ENCODE measurements at places on chromosomes 6 and 20. TPM values are rescaled to one million over a fixed set of nuclear protein-coding genes. Genes with fewer than 3 reads are reported as not detected.

The SYCP2 gene
- total RNA-seq, result 2.1 TPM

The DLL1 gene
- 59.5 TPM for total RNA-seq

The EDN3 gene
- total RNA-seq, result not detected

The CHRNA4 gene
- 2.6 TPM for total RNA-seq

The CTCFL gene
- 0.21 TPM for total RNA-seq

GRCh38 chr20:24977797-24978196 lies 14.8 kb downstream of the APMAP start:
- DNase-seq, result no peak

- DNase-seq, result no peak
Observed at GRCh38 chr20:20076297-20077065, 24.1 kb downstream of the CFAP61 start.

GRCh38 chr6:43054206-43054943 lies 724 bp upstream of the CUL7 start:
- no peak for DNase-seq

DNA sequence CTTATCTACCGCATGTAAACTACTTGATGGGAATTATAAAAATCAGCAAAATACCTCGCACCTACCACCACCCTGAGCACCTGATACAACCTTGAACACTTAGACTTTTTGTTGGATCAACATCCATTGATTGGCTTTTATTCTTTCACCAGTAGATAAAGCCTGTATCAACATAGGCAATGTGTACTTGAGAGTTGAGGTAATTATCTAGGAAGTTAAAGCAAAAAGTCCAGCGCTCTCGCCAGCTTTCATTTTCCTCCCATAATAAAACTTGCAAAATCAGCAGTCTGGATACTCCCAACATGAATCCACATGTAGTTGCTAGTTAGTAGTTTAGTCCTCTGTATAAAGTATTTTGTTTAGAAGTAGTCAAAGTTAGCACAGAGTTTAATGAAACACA lies 132.0 kb upstream of the PRDM1 start:
- no peak for DNase-seq

DNA sequence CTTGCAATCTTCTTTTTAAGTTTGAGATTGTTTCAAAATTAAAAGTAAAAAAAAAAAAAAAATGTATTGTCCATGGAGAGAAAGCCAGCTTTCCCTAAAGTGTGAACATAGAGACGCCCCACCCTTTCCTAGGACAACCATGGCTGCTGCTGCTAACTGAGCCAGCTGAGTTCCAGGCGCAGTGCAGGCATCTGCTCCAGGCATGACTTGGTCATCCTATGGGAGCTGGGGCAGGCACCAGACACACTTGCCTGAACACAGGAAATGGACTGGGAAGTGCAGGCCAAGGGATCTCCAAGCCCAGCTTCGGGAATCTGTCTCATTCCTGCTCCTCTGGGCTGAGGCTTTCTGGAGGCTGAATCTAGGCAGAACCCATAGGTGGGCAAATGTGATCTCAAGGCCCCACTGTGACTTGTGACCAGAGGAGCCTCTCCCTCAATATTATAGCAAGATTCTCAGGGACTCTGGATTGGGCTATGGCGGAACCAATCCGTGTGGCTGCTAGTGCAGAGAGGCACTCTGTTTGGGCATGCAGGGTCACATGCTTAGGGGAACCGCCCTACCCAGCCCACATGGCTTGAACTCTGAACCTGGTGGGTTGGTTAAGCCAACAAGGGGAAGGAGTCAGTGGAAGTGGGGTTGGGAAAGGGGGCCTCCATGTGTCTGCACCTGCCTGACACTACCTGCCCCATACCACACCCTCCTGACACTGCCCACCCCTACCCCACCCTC lies 138.2 kb upstream of the CST7 start:
- peak; percentile 6 for DNase-seq

GRCh38 chr6:85641897-85642773 lies 551 bp downstream of the SYNCRIP start:
- DNase-seq, result peak; percentile 34

DNA sequence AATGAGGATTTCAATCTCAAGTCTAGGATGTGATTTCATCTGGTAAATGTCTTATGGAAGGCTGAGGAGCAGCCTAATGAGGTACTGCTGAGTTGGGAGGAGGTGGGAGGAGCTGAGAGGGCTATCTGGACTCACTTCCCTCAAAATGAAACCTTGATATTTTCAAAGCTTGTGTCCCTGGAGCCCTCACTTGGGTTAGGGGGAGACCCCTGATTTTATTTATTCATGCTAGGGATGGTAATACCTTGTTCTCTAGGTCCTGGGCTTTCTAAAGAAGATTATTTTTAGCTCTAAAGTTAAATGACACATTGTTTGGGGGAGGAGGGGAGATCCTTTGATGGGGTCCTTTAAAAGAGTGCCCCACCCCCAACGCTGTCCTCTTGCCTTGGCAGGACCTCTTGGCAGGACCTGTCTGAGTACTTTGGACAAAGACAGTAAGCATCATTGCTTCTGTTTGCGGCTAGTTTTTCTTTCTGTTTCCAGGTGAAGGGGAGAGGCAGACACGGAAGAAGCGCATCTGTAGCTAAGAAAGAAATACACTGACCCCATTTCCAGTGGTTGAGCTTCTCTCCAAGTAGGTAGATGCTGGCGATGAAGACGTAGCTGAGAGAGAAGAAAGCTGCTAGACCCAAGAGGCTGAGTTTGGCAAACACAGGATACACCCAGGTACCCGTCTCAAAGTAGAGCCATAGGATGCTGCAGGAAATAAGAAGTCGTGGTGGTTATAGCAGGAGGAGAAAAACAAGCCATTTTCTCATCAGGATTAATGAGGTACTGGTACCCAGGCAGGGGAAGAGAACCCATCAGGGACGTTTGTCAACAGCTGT lies 55.6 kb downstream of the ADTRP start:
- no peak for DNase-seq

DNA sequence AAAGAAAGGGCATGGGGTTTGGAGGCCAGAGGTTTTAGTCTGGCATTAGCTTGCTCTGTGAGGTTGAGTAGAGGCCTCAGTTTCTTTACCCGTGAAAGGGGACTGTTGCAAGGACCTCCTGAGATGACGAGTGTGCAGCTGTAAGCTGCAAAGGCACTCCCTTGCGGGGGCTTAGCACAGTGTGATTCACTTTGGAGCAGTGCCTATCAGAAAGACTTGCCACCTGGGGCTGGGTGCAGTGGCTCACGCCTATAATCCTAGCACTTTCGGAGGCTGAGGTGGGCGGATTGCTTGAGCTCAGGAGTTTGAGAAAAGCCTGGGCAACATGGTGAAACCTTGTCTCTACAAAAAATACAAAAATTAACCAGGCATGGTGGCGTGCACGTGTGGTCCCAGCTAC lies 7.5 kb upstream of the BAK1 start:
- no peak for DNase-seq
